ENCODE measurements at places on chromosomes 5 and 9. TPM values are rescaled to one million over a fixed set of nuclear protein-coding genes. Genes with fewer than 3 reads are reported as not detected.

CDC25C gene
- polyA plus RNA-seq, result not detected

TAF11L6 gene
- not detected for polyA plus RNA-seq

EPB41L4A gene
- polyA plus RNA-seq, result 2.9 TPM

GARIN3 gene
- polyA plus RNA-seq, result not detected

PROB1 gene
- 0.32 TPM for polyA plus RNA-seq

GTF3C4 gene
- 3.1 TPM for polyA plus RNA-seq

GMCL2 gene
- polyA plus RNA-seq, result not detected

GRCh38 chr9:1008216-1008615 lies 31.8 kb downstream of the DMRT3 start:
- DNase-seq, result no peak

DNA sequence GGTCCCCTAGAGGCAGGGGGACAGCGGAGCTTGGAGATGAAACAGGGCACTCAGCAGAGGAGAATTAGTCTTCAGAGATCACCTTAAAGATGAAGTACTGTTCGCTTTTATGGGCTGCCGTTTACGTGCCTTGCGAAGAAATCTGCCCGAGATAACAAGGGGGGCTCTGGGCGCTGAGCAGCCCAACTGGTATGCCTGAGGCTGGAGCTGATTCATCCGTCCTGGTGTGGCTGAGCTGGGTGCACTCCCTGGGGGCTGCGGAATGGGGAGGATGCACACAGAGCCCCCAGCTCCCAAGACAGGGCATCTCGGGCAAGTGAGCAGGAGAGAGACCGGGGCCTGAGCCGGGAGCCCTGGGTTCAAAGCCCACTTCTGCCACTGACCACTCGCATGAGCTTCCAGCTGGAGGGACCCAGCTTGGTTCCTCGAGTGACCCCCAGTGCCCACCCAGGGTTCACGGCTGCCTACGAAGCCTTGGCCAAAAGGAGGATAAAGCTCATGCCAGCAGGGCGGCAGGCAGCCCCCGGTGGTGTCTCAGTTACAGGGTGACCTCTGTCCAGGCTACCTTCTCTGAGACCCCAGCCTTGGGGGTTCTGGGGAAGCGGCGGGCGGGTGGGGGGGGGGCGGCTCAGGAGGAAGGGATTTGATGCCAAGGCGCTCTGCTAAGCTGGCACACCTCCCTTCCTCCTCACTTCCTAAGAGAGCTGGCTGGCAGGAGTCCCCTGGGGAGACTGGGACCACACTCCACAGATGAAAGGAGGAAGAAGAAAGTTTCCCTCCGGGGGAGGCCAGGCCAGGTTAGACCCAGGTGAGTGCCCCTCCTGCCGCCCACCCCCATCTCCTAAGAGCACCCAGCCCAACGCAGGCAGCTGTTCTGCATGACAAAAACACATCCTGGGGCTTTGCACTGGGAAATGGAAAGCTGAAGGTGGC lies 5.7 kb downstream of the FIBCD1 start:
- DNase-seq, result no peak

- no peak for DNase-seq
These were observed 3.9 kb downstream of the MED22 start for GRCh38 chr9:133344071-133344470.

- DNase-seq, result no peak
These were observed 10.5 kb downstream of the RGS14 start for GRCh38 chr5:177367981-177368868.

DNA sequence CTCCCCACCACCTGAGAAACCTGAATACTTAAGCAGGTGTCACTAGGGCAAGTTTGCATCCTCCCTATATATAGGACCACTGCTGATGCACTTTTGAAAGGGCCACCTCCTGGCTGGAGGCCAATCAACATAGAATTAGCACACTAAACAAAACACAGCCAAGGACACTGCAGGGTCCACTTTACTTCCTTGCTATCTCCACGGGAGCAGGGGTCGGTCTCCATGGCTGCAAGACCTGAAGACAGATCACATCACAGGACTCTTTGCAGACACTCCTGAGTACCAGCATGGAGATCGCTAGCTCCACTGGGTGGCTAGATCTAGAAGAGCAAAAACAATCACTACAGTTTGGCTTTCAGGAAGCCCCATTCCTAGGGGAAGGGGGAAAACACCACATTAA lies 72.3 kb downstream of the C9orf153 start:
- no peak for DNase-seq

DNA sequence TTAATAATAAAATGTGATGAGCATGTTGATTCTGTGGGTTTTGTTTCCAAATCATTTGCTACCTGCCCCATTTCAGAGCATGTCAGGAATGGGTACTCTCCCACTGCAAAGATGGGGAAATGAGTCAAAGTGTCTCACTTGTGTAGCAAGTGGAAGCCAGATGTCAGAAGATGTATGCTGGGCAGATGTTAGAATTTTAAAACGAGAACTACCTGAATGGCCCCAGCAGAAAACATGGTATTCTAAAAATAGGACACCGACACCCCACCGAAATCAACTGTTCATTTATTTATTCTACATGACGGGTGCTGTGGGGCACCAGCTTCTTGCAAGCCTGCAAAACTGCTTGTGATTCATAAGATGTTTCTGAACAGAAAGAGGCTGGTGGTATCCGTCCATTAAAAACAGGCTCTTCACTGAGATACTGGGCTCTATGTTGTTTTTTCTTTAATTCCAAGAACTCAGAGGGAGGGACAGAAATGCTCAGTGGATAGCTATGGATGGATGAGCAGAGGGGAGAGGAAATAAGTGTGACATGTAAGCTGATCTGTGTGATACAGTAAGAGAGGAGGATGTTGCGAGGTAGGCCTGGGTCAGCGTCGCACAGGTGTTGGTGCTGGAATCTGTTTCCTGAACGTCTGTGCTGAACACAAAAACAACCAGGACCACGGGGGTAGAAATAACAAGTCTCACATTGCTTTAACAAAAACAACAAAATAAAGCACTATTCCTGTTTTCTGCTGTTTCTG lies 157.2 kb downstream of the EFNA5 start:
- no peak for DNase-seq

DNA sequence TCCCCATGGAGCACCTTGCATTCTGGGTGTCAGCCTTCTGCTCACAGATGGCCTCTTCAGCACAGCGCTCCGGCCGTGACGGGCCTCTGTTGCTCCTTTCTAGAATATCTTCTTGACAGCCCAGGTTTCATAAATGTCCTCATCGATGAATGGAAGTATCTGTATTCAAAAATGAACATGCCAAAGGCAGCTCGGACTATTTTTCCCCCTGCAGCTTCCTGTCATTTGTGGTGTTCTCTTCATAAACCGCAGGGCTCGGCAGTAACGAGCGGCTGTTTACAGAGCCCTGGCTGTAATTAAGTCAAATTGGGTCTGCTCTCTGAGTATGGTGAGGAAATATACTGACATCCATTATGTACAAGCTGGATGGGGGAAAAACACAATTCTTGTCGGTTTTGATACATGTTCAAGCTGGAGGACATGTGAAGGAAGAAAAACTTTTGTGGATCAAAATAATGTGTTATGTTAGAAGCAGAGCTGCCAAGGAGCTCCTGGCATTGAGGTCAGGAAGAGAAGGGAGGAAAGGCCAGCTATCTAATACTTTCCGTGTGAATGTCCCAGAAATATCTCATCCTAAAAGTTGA lies 154.1 kb upstream of the CD180 start:
- DNase-seq, result no peak

DNA sequence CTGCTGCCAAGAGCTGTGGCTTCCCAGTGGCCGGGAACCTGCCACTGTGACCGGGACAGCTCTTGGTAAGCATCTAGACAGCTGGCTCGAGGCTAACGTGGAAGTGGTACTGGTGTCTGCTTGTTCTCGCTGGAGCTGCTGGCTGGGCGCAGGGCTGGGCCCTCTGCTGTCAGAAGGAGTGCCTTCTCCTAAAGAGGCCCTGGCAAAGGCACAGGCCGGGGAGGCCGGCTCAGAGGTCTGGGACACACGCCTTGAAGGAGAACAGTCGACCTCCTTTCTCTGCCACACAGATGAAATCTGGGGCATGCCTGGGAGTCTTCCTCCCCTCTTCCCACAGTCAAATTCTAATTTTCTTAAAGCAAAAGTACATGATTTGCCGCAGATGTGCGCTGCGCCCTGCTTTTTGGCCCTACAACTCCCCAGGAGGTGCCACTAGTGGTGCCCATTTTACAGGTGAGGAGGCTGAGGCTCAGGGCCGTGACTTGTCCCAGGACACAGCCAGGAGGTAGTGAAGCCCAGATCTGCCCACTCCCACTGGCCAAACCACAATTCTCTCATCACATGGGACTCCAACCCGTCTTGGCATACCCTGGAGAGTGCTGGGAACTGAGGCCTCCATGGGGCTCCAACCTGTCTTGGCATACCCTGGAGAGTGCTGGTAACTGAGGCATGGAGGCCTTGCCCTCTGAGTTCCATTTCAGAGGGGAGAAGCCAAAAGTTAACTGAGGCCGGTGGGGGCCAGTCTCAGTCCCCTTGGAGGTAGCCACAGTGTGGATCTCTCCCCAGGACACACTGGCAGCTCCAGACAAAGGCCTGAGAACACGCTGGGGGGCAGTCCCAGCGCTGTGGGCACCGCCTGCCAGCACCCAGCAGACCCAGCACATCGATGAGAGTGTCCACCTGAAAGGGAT lies 12.0 kb upstream of the RXRA start:
- DNase-seq, result no peak

DNA sequence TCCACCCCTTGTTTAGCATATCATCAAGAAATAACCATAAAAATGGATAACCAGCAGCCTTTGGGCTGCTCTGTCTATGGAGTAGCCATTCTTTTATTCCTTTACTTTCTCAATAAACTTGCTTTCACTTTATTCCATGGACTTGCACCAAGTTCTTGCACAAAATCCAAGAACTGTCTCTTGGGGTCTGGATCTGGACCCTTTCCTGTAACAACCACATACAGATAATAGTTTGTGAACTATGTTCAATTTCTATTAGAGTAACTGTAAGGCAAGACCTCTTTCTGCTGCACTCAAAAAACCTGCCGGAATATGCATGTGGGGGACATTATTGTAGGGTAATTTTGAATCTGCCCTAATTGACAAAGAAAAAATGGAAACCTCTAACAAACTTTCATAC lies 66.9 kb upstream of the TMEM215 start:
- DNase-seq, result no peak

DNA sequence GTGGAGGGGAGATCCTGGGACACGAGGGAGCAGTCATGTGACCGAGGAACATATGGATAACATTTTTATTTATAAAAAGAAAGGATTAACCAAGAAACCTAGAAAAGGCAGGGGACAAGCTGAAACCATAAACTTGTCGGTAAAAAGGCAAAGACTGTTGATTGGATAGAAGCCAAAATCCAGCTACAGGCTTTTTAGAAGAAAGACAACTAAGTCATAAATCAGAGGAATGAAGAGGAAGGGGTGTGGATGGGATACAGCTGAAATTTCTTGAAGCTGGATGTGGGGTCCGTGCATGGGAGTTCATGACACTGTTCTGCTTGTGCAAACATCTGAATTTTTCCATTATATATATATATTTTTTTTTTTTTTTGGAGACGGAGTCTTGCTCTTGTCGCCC lies 110.7 kb upstream of the PHYKPL start:
- DNase-seq, result no peak

DNA sequence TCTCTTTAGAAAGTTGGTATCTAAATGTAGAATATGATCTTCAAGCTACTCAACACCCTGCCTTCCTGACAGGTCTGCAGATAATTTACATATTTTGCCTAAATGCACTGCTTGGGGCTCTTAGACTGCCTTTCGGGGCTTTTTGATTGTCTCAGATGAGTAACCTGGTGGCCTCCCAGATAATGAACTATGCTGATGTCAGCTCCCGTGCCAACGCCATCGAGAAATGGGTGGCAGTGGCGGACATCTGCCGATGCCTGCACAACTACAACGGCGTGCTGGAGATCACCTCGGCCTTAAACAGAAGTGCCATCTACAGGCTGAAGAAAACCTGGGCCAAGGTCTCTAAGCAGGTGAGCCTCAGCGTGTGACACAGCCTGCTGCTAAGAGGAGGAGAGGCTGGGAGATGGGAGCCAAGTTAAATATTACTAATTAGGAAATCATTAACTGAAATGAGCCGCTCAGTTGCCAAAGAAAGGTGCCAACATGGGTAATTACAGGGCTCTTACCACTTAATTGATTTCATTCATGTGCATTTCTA lies 20.8 kb upstream of the CKMT2 start:
- no peak for DNase-seq

GRCh38 chr5:132251220-132251725 lies 6.2 kb upstream of the PDLIM4 start:
- DNase-seq, result no peak

DNA sequence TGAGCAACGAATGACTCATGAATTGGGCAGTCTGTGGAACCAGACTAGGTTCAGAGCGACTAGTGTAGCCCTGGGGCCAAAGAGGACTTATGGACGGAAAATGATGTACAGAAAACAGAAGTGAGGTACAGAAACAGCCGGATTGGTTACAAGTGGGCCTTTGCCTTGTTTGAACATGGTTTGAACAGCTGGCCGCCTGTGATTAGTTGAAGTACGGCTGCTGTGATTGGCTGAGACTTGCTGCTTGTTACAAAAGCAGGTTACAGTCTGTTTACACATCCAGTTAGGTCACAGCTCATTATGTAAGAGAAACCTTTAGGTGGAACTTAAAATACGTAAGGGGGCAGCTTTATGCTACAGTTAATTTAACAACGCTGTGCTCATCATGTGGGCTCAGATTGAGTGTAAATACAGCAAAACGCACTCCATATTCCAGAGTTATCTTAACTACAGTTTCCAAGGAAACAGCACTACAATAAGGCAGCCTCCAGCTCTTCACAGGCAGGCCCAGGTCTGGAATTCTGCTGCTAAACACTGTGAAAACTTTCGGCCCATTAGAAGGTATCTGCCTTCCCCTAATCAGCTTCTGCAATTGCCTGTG lies 6.5 kb downstream of the AMACR start:
- DNase-seq, result no peak

- DNase-seq, result no peak
These were observed 294.3 kb downstream of the TLE1 start for GRCh38 chr9:81394881-81395675.

GRCh38 chr5:120372899-120373298 lies 91.2 kb upstream of the PRR16 start:
- DNase-seq, result no peak

DNA sequence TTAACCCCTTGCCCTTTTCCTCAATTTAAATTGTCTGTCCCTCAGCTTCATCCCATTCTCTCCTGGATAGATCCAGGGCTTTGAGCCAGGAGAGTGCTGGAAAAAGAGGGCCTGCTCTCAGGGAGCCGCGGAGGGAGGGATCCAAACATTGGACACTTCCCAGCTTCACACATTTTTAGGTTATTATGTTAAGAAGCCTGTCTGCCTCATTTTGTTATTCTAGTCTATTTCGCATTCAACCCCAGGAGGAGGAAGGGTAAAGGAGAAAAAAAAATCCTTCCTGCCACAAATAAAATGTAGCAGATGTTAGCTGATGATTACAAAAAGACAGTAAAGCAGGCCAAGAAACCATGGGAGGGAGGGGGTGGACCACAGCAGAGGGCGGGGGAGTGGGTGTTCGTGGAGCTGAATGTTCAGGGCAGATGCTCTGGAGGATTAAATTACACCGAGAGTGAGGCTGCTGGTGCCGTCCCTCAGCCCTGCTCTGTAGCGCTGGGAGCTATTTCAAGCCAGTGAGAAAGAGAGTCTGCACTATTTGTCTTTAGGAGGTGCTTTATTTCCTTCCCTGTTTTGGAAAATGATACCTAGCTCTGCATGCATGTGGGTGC lies 60.6 kb upstream of the ZFR start:
- DNase-seq, result peak; percentile 5
